ENCODE measurements at places on chromosomes 12 and 14.

GRCh38 chr14:69183735-69184134 lies 7.6 kb upstream of the EXD2 start:
- no peak for DNase-seq

GRCh38 chr14:96285667-96286066 lies 29.7 kb downstream of the BDKRB1 start:
- DNase-seq, result no peak

GRCh38 chr12:90245391-90245790 lies 536.8 kb upstream of the ATP2B1 start:
- no peak for DNase-seq

GRCh38 chr12:553216-554000 lies 93.7 kb downstream of the B4GALNT3 start:
- no peak for DNase-seq

GRCh38 chr12:5900533-5901205 lies 44.4 kb downstream of the ANO2 start:
- no peak for DNase-seq

DNA sequence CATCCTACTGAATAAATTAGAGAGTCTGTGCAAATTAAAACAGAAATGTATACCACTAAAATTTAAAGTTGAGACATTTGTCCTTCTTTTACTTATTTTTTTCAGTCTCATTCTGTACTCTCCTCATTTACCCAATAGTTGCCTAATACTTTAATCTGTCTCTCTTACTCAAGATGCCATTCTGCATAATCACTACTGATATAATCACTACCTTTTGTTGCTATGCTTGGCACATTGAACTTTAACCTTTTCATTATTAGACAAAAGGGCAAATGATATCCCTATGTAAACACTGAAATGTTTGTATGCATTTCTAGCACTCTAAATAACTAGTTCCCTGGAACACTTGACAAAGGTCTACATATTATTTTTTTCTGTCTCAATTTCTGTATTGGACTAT lies 1108.3 kb upstream of the FLRT2 start:
- no peak for DNase-seq

GRCh38 chr14:62439210-62439609 lies 606.0 kb downstream of the KCNH5 start:
- DNase-seq, result no peak

- DNase-seq, result no peak
Observed at GRCh38 chr12:52539083-52539820, 13.7 kb downstream of the KRT71 start.

DNA sequence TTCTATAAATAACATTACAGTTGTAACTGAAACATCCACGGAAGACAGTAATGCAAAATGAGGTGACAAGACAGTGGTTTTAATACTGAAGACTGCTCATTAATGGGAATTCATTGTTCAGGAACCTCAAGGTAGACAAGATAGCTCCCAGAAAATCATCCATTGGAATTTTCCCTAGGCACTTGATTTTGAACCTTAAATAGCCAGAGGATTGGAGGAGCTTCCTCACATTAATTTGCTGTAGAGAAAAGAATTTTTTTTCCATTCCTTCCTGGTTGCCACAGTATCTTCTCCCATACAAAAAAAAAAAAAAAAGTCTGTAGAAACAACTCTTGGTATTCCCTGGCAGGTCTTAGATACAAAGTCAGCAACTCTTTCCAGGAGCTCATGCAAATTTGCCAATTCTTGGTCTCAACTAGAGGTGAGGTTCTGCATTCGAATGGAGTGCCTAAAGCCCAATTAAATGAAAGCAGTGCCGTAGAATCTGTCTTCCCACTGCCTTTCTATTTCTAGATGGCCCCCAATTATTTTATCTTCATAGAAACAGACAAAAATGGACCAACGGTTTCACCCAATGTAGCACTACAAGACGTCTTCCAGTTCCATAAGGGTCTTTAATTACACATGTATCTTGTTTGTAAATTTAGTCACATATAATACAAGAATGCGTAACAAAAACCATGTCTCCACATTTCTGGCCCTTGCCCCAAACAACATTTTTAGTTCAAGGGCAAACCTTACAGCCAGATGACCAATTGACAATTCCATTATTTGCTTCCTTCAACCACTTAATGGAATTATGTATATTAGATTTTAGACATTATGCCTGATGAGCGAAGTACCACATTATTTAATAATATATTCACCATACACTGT lies 13.5 kb downstream of the SLC38A2 start:
- no peak for DNase-seq

DNA sequence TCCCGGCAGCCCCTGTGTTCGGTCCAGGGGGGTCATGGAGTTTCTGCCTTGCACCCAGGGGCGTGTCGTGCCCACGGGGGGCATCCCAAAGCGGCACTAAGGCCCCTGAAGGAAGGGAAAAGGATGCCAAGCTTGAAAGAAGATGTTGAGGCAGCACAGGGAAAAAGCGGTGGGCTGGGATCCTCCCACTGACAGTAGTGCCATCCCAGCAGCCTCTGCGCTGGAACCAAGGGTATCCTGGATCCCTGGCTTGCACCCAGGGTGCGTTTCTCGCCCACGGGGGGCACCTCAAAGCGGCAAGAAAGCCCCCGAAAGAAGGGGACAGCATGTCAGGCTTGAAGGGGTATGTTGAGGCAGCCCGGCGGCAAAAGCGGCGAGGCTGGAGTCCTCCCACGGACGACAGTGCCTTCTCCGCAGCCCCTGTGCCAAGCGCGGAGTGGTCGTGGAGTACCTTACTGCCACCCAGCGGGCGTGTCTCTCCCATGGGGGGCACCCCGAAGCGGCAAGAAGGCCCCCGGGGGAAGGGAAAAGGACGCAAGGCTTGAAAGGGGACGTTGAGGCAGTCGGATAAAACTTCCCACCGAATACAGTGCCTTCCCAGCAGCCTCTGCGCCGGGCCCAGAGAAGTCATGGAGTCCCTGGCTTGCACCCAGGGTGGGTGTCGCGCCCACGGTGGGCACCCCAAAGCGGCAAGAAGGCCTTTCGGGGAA lies 164.4 kb upstream of the ALG10B start:
- DNase-seq, result no peak

DNA sequence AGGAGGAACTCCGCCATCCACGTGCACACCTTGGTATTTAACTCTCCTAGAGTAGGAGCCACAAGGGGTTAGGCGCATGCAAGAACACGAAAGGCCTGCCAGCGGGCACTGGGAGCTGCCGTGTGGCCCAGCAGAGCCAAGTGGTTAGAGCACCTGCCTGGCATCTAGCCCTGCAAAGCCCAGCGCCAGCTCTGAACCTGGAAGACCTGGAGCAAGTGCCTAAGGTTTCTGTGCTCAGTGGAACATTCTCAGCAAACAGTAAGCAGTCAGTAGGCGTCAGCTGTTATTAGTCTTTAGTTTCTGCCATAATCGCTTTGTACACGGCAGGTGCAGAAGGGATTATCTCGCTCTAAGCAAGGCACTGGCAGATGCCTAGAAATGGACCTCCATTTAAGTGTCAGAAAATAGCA lies 55.4 kb downstream of the SETD3 start:
- DNase-seq, result peak; percentile 97

- DNase-seq, result no peak
Observed at GRCh38 chr12:18811273-18811672, 73.4 kb downstream of the CAPZA3 start.

- peak; percentile 13 for DNase-seq
Observed at GRCh38 chr12:26197832-26198231, 2.5 kb downstream of the SSPN start.

DNA sequence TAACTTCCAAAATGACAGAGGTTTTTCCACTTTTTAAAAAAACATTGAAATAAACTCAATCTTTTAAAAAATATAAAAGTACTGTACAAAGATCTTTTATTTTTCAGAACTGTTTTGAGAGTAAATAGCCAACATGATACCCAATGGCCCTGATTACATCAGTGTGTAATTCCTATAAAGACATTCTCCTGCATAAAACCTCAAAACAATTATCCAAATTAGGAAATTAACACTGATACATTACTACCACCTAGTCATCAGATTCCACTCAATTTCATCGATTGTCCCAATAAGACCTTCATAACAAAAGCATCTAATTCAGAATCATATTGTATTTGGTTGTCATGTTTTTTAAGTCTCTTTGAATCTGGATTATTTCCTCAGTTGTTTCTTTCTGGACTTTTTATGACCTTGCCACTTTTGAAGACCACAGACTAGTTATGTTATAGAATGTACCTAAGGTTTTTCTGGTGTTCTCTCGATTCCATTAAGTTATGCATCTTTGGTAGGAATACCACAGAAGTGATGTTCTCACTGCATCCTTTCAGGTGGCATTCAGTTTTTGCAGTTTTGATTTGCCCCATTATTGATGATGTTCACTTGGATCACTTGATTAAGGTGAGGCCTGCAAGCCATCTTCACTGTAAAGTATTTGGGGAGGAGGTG lies 4.0 kb upstream of the YEATS4 start:
- no peak for DNase-seq

GRCh38 chr12:77372026-77372425 lies 306.7 kb upstream of the E2F7 start:
- DNase-seq, result no peak

DNA sequence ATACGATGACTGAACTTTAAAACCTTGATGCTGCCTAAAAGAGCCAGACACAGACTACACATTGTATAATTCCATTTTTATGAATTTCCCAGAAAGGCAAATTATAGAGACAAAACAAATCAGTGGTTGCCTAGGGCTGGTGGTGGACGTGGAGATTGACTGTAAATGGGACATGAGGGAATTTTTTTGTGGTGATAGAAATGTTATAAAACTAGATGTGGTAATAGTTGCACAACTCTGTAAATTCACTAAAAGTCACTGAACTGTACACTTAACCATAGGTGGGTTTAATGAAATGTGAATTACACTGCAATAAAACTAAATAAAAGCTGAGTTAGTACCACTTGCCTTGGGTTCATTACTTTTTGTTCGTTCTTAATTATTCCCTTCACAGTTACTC lies 72.1 kb downstream of the PLEKHA5 start:
- no peak for DNase-seq

- peak; percentile 40 for DNase-seq
Observed at GRCh38 chr12:27332407-27332713, 276 bp upstream of the BMAL2 start.

- no peak for DNase-seq
Observed at GRCh38 chr14:91419044-91419397, 1.4 kb upstream of the CCDC88C start.

- peak; percentile 50 for DNase-seq
Observed at GRCh38 chr12:49228653-49229052, 36.2 kb upstream of the TUBA1C start.

DNA sequence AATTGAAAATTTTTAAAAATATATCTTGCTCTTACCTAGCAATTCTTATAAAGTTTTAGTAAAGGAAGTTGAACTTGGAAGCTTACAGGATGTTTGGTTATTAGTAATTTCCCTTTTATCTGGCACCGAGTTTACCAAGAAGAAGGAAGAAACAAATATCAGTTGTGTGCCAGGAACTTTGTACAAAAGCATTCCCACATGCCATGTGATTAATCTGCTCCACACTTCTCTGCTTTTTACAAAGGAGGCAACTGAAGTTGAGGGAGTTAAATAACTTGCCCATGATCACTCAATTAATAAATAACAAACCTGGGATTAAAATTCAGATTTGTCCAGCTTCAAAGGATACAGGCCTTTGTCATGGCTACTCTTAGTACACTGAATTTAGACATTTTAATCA lies 122.5 kb upstream of the BCAT1 start:
- no peak for DNase-seq

- DNase-seq, result peak; percentile 98
Observed at GRCh38 chr14:56490379-56490778, 89.2 kb upstream of the TMEM260 start.

GRCh38 chr14:103380719-103381377 lies 4.4 kb upstream of the MARK3 start:
- DNase-seq, result no peak

GRCh38 chr14:65164068-65164824 lies 61.9 kb upstream of the MAX start:
- DNase-seq, result peak; percentile 69

DNA sequence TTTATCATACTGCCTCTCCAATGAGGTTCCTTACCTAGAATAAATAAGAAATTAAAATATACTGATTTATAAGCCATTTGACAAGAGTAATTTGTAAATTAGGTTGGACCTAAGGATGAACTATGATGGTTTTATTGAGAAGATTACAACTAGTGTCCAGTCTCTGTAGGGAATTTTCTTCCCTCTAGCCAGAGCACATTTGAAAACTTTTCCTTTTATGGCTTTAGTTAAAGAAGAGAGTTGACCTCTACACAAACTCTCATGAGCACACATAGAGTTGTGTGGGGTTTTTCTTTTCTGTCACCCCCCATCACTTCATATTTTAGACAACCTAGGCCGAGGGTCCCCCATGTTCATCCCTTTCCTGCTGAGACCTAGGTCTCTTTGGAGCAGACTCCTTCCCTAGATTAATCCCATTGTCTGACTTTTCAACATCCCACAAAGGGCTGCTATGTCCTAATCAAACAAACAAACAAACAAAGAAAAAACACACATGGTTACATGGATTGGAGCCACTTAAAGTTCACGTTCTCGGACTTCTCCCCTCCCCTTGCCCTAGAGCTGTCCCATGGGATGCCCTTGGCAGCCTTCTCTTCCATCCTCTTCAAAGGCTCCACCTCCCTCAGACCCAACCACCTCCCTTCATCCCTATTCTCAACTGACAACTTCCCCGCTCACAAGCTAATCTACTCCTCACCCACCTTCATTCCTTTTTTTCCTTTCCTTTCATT lies 40.7 kb downstream of the GPR135 start:
- no peak for DNase-seq

GRCh38 chr14:64965356-64966000 lies 6.7 kb downstream of the RAB15 start:
- no peak for DNase-seq

GRCh38 chr14:64715628-64716412 lies 11.6 kb downstream of the PLEKHG3 start:
- no peak for DNase-seq

DNA sequence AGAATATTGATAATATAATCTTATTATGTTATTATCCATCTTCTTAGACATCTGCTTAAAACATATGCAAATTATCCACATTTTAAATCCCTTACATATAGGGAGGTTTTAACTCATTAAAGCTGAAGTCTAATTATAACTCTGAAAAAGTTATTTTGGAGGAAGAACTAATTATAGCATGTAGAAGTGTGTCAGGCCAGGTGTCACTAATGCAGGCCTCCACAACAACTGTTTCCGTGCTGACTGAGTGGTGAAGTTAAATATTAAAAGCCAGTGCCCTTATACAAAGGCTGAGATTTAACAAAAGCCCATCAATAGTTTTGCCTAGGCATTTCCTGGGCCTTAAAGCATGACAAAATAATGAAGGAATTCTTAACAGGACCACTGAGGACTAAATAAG lies 157.4 kb downstream of the LRRK2 start:
- DNase-seq, result no peak

- no peak for DNase-seq
Observed at GRCh38 chr12:49954863-49955830, 4.6 kb downstream of the AQP2 start.

DNA sequence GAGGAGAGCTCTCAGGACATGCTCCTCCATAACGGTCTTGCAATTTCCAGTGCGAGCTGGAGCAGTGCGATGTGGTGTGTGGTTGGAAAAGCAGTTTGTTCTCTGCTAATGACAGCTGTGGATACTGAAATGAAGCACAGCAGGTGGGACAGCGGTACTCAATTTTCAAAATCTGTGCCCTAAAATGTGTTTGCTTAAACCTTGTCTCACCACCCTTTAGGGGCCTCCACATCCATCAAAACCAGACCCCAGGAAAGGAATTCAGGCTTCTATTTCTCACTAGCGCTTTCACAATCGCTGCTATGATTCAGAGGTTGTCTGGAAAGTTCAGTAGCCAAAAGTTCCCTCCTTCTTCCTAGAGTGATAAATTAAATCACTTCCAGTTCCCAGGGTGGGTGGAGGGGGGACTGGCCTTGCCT lies 440.8 kb downstream of the EGLN3 start:
- no peak for DNase-seq
